CD4-positive, alpha-beta T cell (primary cell): ENCODE measurements at places on chromosomes 5 and 9. TPM values are rescaled to one million over a fixed set of nuclear protein-coding genes. Genes with fewer than 3 reads are reported as not detected.

The PNPLA7 gene
- total RNA-seq, result 7.8 TPM

The PPP2R2B gene
- total RNA-seq, result 4.1 TPM

The IL5 gene
- not detected for total RNA-seq

The SMIM3 gene
- 2.9 TPM for total RNA-seq

The ENC1 gene
- total RNA-seq, result 39.6 TPM

The TEX53 gene
- not detected for total RNA-seq

The PLAC8L1 gene
- not detected for total RNA-seq
